ENCODE measurements at places on chromosomes 11 and 22.

GRCh38 chr11:74679513-74679865 lies 51.7 kb downstream of the CHRDL2 start:
- no peak for DNase-seq

DNA sequence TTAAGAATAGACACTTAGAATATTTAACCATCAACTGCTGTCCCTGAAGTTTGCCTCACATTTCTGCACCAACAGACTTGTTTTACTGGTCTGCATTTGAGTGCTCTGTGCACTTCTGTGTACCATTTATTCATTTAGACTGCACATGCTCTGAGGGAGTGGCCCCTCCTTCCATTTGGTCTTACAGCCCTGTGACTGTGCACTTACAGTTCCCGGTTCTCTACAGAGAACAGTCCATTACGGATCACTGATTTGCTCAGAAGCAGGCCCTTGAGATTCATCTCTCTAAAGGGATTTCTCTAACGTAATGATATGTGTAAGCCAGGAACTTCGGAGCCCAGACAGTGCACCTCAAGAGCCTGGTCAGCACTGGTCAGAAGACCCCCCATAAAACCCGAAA lies 247.3 kb upstream of the BLID start:
- DNase-seq = no peak

GRCh38 chr11:8110396-8110795 lies 29.4 kb downstream of the TUB start:
- DNase-seq = no peak

GRCh38 chr11:71331631-71332030 lies 79.3 kb upstream of the SHANK2 start:
- DNase-seq = no peak

GRCh38 chr11:107689317-107690202 lies 22.3 kb downstream of the SLN start:
- DNase-seq = peak; percentile 56

DNA sequence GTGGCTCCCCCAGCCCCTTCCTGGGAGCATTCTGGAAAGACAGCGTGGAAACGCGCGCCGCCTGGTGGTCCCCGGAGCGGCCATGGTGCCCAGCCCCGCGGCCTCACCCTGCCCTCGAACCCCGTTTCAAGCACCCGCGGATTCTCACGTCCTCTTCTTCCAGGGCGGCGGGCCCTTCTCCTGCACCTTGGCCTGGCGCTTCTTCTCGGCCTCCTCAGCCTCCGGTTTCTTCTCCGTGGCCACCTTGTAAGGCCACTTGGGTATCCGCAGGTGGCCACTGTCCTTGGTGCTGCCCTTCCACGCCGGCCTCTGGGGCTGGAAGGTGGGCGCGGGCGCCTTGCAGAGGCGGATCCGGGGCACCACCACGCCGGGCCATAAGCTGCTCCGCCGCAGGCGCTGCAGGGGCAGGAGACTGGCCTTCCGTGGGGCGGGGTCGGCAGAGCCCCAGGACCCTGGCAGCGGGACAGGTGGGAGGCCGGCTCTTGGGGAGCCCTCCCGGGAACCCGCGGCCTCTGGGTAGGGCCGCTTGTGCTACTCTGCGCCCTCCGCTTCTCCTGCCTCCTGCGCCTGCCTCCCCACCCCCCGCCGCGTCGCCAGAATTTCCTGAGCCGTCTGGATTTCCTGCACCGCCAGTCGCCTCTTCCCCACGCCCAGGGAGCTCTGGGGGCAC lies 83.4 kb downstream of the TRIM51G start:
- no peak for DNase-seq

GRCh38 chr11:71080239-71081097 lies 171.9 kb downstream of the SHANK2 start:
- peak; percentile 6 for DNase-seq

DNA sequence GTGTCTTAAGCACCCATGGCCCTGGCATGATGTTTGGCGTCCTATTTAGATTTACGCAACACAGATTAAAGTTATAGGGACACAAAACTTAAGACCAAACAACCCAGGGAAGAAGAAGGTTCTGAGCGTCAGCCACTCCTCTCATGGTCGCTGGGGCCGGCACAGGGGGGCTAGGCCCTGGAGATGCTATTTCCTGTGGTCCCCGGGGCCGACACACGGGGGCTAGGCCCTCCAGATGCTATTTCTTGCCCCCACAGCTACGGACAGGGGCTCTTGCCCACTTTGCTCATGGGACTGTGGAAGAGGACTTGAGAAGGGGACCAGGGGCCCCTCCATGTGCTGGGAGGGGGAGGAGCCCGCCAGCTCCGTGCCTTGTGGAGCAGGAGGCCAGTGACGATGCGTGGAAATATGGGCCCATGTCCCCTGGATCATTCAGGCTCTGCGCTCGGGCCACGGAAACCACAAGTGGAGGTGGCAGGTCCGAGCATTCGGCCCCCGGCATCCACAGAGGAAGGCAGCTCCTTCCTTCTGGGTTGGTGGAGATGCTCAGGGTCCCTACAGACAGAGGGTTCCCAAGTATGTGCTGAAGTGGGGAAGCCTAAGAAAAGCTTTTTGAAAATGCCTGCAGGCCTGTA lies 711.1 kb downstream of the BRD1 start:
- DNase-seq = no peak

- no peak for DNase-seq
These were observed 151.6 kb upstream of the MTMR2 start for GRCh38 chr11:96075532-96075959.

DNA sequence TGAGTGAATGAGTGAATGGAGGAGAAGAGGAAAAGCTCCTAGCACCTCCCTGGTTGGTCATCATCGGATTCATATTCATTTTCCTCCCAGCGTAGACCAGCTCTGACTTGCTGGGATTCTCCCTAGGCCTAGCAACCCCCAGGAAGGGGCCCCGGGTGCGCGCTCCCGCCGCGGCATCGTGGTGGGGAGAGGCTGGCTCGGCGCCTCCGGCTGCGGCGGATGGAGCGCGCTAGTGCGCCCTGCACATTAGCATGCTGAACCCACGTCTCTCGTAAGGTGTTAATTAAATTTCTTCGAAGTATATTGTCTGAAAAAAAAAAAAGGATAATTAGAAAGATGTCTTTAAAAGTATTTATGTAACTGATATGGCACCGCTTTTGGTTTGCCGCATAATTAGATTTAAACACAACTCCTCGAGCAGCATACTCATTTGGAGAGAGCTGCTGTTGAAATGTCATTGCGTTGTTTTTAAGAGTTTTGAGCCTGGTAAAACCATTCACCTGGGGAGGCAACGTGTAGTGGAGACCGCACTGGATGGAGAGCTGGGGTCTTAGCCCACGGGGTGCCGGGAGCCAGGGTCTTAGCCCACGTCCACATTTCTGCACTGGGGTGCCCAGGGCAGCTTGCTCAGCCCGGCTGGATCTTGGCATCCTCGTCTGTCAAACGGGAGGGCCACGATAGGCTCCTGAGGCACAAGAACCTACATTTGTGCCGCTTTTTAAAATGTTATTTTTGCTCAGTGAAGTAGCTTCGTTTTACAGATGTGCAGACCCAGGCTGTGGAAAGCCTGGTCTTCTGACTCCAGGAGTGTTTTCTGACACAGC lies 21.8 kb downstream of the MPPED1 start:
- no peak for DNase-seq

GRCh38 chr22:22843848-22844247 lies 43.8 kb upstream of the IGLL5 start:
- no peak for DNase-seq

DNA sequence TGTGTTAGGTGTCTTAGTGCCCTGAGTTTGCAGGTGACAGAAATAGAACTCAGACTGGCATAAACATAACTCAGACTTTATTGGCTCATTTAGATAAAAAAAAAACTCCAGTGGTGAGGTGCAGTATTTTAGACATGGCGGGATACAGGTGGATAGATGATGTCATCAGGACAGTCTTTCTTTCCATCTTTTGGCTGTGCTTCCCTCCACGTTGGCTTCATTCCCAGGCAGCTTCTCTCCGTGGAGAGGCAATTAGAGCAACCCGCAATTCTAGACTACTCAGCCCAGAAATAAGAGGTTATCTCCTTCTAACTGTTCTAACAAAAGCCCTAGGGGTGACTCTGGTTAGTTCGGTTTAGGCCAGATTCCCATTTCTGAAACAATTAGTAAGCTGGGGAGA lies 40.5 kb downstream of the NCAM1 start:
- no peak for DNase-seq

GRCh38 chr11:41498726-41499125 lies 39.3 kb upstream of the LRRC4C start:
- DNase-seq = no peak

- no peak for DNase-seq
These were observed 9.3 kb upstream of the MRGPRD start for GRCh38 chr11:68989936-68990606.

DNA sequence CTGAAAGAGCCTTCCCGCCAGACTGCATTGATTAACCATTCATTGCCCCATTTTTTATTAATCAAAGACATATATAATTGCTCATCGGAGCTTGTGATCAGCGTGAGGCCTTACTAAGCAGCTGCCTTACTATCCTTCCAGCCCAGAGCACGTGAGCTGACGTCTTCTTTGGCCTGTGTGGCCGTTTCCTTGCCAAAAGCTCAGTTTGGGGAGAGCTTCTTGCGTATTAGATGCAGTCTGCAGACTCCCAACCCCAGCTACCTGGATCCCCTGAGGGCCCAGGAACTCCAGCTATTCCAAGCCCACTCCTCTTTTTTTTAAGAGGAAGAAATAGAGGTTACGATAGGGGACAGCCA lies 784 bp upstream of the SLC43A3 start:
- no peak for DNase-seq

- no peak for DNase-seq
These were observed 8.0 kb downstream of the IL10RA start for GRCh38 chr11:117993988-117994745.

DNA sequence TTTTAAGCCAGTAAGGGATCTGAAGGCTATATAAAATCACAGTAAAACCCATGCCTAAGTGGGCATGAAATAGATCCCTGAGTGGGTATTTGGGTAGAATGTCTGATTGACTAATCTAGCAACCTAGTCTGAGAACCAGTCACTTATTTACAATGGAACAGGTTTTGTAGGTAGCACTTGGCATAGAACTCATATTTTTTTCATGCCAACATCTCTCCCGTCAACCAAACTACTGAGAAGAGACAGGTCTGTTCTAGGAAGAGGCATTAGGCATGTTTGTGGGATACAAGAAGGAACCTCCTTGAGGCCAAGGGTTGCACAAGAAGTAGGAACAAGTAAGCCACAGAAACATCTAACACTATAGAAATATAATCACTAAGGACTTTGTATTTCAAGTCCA lies 840.4 kb upstream of the TENM4 start:
- no peak for DNase-seq

GRCh38 chr11:92687724-92688123 lies 281.7 kb upstream of the MTNR1B start:
- DNase-seq = no peak

GRCh38 chr11:91639359-91639758 lies 585.3 kb upstream of the FAT3 start:
- no peak for DNase-seq

- DNase-seq = no peak
These were observed 49.8 kb upstream of the LMO2 start for GRCh38 chr11:33941637-33942160.

DNA sequence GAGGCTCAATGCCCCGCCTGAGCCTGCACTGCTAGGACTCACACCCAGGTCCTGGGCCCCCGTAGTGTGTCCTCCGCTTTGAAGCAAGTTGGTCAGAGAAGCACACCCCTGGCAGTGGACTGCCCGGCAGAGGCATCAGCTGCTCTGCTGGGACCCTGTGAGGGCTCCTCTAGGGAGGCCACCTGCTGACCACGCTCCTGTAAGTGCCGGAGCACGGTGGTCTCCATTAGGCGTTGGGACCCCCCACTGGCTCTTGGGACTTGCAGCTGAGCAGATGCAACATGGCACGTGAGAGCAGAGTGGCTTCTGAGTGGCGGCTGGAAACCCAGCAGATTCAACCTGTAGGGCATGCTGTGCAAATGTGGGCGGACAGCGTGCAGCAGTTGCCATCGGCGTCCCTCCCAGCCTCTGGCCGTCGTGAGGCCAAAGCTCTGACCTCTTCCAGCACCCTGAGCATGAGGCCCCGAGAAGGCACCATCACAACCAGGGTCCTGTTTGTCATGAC lies 16.9 kb downstream of the MRGPRG start:
- no peak for DNase-seq

DNA sequence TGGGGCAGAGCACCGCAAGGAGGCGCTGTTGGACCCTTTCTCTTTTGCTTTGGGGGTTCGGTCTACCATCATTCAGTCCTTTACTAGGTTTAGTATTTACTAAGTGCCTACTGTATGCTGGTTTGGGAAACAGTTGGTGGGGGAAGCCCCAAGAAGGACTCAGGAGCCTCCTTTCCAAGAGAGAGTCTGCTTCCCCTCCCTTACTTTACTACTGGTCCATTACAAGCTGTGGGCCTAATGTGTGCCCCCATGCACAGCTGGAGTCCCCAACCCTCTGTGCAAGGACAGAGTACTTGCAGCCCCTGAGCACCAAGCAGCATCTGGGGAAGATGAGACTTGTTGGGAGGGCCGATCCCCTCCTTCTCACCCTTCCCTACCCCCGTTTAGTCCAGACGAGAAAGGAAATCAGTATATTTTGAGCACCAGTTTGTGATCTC lies 876 bp upstream of the UBE2L6 start:
- DNase-seq = peak; percentile 89

DNA sequence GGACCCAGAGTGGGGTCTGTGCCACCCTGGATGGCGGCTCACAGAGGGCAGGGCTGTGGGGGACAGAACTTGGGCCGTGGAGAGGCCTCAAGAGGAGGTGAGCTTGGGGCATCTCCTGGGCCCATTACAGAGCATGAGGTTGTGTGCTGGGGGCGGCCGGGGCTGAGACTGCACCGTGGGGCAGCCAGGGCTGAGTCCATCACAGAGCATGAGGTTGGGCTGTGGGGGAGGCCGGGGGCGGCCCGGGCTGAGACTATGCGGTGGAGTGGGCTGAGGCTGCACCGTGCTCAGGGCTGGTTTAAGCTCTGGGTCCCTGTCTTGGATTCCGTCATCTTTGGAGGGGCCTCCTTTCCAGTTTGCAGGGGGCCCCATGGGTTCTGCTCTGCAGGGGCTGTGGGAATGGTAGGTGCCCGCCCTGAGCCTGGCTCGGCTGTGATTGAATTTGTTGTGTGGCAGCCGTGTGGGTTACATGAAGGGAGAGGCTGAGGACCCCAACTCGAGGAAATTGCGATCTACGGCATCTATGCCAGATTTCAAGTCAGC lies 38.1 kb upstream of the MUC5AC start:
- DNase-seq = no peak
